AG04449 (cell line): ENCODE measurements at places on chromosomes 2 and 18.

- DNase-seq: no peak
These were observed 66.2 kb downstream of the TWIST2 start for GRCh38 chr2:238913931-238914647.

DNA sequence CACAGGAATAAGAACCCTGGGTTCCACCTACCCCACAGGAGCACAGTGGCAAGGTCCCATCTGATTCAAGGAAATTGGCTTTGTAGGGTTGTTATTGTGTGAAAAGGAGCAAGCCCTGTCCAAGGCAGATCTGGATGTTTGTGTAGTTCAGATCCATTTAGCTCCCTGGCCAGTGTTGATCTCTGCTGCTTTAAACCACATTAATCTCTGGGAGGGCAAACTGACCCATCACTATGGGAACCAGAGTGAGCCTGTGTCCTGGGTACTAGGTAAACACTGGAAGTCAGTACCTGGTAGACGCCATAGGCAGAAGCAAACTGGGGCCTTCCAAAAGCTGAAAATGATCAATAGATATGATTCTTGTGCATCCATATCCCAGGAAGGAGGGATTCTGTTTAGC is 271.5 kb upstream of the EPAS1 start:
- DNase-seq: no peak

- no peak for DNase-seq
These were observed 56.7 kb upstream of the RAB6C start for GRCh38 chr2:129922571-129923264.

- no peak for DNase-seq
These were observed 2.4 kb downstream of the TSGA10 start for GRCh38 chr2:99152199-99152895.

DNA sequence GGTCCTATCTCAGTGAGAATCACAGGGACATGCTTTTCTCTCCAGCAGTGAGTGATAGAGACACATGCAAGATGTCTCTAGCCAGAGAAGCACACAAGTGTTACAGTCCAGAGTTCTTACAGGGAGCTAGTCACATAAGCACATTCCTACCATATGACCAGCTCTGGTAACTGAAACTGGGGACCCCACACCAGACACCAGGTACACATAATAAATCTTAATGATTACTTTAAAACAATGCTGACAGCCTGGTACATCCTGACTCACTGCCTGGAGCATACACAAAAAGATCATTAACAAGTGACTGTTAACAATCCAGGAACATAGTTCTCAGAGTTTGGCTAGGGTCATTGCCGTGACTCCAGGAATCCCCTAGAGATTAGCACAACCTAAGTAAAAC is 53.6 kb downstream of the GALNT1 start:
- DNase-seq: no peak

- no peak for DNase-seq
These were observed 358.6 kb downstream of the RBM43 start for GRCh38 chr2:150903055-150903454.

DNA sequence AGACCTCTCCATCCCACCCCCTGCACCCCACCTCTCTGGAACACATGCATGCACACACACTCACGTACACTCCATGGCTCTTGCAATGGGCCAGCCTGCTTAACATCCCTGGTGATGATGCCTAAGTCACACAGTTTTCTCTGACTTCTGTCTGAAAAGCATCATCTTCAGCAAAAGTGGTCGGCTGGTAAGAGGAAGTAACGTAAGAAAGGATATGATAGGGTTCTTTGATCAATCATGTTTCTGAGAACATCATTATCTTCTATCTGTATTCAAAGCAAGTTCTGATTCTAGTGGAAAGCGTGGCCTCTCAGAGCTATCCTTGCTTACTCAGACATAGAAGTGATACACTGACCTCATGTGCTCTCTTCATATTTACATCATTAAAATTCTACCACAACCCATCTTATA is 11.4 kb upstream of the NDUFV2 start:
- DNase-seq: no peak

DNA sequence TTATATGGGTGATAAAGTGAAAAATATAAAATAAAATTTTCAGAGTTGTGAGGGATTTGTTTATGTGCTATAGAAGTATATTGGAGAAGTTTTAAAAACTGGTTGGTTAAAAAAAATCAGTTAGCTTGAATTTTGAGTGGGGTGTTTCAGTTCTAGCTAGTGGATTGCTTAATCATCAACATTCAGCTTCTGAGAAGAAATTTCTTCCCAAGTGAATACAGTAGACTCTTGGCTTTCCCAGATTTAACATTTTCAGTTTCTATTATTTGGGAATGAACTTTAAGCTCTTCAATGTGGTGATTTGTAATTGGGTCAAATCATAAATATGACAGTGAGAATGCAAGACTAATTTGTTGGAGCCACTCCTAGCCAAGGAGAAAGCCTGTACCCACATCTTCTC is 120.8 kb downstream of the PLCL1 start:
- no peak for DNase-seq

DNA sequence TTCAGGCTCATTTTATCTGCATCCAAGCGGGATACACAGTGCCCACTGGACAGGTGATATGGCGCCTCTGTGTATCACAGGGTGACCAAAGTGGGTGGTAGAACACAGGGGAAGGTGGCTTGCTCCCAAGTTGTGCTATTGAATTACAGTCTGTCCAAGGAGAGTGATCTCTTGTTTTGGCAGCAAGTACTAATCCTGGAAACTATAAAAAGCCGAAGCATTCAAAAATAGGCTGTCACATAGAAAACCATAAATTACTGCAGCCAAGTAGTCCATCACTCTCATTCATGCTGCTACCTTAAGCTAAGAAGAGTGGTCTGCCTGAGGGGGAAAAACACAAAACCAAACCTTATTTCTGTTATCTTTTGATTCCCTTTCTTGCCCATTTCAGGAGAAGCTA is 237.1 kb upstream of the POU3F3 start:
- no peak for DNase-seq

- DNase-seq: no peak
These were observed 121.0 kb upstream of the KYNU start for GRCh38 chr2:142756430-142756829.

GRCh38 chr2:119591523-119591922 is 47.3 kb downstream of the CFAP221 start:
- no peak for DNase-seq

GRCh38 chr2:175755169-175755568 is 246.9 kb downstream of the LNPK start:
- no peak for DNase-seq

DNA sequence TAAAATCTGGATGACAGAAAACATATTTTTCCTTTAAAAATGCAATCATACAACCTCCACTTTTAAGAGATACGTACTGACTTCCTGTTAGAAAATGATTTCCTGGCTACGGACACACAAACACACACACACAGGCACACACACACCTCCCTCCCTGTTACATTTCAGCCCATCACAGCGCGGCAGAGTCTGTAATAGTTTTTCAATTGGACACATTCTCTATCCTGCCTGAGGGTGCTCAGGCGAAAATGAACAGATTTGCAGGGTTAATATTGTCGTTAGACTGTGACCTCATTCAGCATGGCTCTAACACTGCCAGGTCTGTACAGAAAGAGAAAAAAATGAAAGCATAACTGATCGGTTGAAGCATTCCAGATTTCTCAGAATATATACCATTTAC is 45.0 kb downstream of the KCTD1 start:
- no peak for DNase-seq

GRCh38 chr2:109615637-109616144 is 1.5 kb downstream of the SOWAHC start:
- DNase-seq: no peak
